Naive thymus-derived CD8-positive, alpha-beta T cell (primary cell): ENCODE measurements at places on chromosomes 16 and 17.
A peak's percentile ranks its signal among the peaks of the same experiment; 100 is the strongest.

- no peak for DNase-seq
These were observed 572.7 kb upstream of the CDH5 start for GRCh38 chr16:65793781-65794180.

DNA sequence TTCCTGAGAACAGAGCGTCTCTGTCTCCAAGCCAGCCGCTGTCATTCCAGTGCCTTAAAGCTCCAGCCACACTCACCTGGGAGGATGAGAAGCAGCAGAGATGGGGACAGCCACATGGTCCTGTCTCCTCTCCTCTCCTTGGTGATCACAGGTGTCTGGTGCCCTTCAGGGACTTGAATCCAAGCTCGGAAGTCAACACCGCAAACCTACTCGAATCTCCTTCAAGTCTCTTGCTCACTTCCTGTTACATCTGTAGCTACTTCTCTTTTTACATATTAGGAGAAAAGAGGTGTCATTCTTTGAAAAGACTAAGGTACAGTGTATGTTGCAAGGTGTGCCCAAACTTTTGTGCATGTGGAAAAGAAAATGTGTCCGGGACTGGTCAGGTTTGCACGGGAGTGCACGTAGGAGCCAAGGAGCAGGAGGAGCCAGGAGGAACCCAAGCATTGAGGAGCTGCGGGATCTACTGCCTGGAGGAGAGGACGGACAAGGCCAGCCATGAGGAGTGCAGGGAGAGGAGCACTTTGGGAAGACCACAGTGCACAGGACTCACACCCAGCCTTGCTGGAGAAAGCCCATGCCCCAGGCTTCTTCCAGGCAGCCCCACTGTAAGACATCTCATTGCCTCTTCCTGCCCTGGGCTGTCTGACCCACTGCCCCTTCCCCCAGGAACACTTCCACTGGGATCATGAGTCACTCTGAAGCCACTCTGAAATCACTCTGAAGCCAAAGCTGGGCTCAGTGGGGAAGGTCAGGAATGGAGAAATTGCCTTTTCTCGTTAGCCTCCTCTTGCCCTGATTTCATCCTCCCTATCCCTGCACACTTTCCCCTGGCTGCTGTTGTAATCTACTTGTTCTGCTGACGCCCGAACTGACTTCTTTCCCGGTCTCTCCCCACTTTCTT is at the start of gene CD300LD:
Gene CD300LD (minus strand): TSS at position 197 of the 904 bp plus-strand sequence. CDS start 81 bp downstream, at position 116.
- DNase-seq, result no peak

- DNase-seq, result no peak
These were observed 12.8 kb downstream of the TSPOAP1 start for GRCh38 chr17:58315750-58316149.

GRCh38 chr16:61595605-61596004 is 440.6 kb downstream of the CDH8 start:
- DNase-seq, result no peak

- DNase-seq, result no peak
These were observed 93.0 kb upstream of the ZFHX3 start for GRCh38 chr16:73140929-73141328.

- no peak for DNase-seq
These were observed 392.5 kb downstream of the HS3ST3B1 start for GRCh38 chr17:14693382-14693781.

- DNase-seq, result no peak
These were observed 65.0 kb downstream of the NXN start for GRCh38 chr17:914561-914960.

- DNase-seq, result no peak
These were observed 24.5 kb downstream of the ARHGAP23 start for GRCh38 chr17:38452719-38453118.

GRCh38 chr17:6098050-6098822 is 28.1 kb downstream of the WSCD1 start:
- DNase-seq, result no peak

DNA sequence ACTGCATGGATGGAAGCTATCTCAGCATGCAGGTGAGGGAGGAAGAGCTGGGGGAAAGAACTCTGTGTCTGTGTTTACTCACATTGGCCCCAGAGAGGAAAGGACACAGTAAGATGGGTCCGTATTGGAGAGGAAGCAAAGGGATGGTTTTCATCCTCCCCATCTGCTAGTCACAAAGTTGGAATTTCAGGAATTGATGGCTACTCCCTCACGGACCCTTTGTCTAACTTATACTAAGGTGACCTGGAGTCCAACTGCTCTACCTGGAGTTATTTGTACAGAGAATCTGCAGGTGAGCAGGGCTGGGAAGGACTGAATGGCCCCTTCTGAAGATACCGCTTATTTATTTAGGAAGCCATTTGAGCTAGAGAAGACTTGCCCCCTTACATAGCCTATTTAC is 55.1 kb downstream of the WNT3 start:
- no peak for DNase-seq

- peak; percentile 42 for DNase-seq
These were observed 132.7 kb downstream of the CCDC182 start for GRCh38 chr17:57612202-57613071.

GRCh38 chr16:20878682-20879147 is 21.4 kb downstream of the DCUN1D3 start:
- DNase-seq, result no peak

GRCh38 chr17:2084766-2085647 is 30.1 kb downstream of the HIC1 start:
- DNase-seq, result no peak

DNA sequence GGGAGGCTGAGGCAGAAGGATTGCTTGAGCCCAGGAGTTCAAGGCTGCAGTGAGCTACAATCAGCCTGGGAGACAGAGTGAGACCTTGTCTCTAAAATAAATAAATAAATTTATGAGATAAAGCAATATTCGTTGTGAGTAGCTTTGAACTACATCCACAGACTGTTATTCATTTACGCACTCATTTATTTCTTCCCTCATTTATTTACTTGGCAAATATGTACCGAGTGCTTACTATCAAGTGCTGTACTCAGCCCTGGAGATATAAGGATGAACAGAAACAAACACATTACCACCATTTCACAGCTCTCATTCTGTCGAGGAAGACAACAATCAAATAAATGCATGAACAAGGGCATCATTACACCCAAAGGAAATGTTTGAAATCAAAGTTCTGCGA is 24.7 kb upstream of the UMOD start:
- DNase-seq, result no peak
